Muscle of arm (tissue), 14 donors: ENCODE measurements at places on chromosomes 3 and 15. TPM values are rescaled to one million over a fixed set of nuclear protein-coding genes. Genes with fewer than 3 reads are reported as not detected.

DNA sequence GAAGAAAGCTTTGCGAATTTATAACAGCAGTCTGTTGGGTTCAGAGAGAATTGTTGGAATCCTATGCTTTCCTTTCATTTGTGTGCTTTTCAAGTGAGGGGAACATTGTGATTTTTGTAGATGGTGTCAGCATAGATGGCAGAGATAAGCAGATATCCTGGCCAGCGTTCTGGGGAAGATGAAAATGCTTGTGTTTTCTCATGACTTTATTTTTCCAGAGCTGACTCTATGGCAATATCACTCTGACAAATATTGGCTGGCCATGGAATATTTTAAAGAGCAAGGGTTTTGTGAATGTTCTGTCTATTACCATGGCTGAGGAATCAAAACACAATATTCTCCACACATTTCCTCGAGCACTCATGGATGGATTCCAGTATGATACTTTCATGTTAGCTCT is 108.8 kb downstream of the MITF start:
- peak; percentile 31 for DNase-seq

DNA sequence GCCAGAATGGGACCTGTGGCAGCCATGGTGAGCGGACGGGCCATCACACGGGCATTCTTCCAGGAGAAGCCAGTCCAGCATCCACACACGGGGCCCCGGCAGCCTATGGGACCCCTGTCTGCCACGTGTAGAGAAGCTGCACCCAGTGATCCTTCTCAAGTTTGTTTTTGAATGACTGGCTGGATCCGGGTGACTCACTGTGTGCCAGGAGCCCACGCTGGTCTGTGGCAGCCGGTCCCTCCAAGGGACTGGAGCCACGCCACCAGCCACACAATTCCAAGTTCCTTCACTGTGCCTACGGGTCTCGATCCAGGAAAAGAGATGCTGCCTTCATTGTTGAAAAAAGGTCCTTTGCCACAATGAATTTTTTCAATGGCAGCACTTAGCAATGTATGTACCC is 58.1 kb downstream of the ATP10A start:
- DNase-seq: no peak

GRCh38 chr3:161274691-161275298 is 53.7 kb downstream of the NMD3 start:
- DNase-seq: no peak

DNA sequence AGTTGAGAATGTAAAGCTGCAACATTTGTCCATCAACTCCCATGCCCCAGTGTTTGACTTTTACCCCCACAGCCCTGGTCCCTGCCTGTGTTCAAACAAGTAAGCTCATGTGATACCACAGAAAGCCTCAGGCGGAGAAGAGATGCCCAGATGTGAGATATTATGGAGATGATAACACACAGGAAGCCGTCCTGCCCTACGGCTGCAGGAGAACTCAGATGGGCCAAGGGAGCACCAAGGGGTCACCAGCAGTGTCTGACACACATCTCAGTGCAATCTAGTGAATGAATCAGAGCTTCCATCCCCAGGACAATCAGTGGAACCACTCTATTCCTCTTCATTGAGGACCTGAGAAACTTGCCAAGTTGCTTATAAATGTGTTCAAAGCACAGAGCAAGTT is 14.0 kb upstream of the SPINK8 start:
- no peak for DNase-seq

GRCh38 chr15:66746231-66746605 is 44.2 kb downstream of the SMAD6 start:
- no peak for DNase-seq

GRCh38 chr15:48073881-48074280 is 46.9 kb upstream of the SLC24A5 start:
- DNase-seq: no peak

Gene SLC9C1
- polyA plus RNA-seq: 0.48 TPM

Gene ACY1
- 9.7 TPM for polyA plus RNA-seq

Gene MUSTN1
- 110 TPM for polyA plus RNA-seq

Gene SGO1
- 7.9 TPM for polyA plus RNA-seq
